ENCODE measurements at places on chromosomes 7 and 10.

GRCh38 chr7:99409806-99410205 is 1.0 kb downstream of the BUD31 start:
- no peak for DNase-seq

GRCh38 chr10:111348076-111348475 is 271.2 kb downstream of the ADRA2A start:
- no peak for DNase-seq

DNA sequence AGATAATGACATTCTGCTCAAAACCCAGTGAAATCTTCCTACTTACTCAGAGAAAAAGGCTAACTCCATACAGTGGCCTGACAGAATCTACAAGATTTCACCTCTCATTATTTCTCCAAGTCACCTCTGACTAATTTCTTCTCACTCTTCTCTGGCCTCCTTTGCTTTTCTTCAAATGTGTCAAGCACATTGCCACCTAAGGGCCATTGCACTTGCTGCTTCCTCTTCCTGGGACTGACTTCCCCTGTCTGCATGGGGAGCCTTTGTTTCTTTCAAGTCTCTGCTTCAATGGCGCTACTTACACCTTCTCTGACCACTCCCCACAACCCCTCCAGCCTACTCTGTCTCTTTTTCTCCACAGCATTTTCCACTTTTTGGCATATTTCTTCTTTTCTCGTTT is 36.0 kb downstream of the PRTFDC1 start:
- no peak for DNase-seq

DNA sequence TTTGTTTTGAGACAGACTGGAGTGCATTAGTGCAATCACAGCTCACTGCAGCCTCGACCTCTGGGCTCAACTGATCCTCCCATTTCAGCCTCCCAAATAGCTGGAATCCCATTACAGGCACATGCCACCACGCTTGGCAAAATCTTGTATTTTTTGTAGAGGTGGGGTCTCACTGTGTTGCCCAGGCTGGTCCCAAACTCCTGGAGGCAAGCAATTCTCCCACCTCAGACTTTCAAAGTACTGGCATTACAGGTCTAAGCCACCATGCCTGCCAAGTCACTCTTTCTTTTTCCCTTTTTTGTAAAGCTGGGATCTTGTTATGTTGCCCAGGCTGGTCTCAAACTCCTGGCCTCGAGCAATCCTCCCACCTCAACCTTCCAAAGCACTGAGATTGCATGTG is 8.3 kb upstream of the NPC1L1 start:
- no peak for DNase-seq

DNA sequence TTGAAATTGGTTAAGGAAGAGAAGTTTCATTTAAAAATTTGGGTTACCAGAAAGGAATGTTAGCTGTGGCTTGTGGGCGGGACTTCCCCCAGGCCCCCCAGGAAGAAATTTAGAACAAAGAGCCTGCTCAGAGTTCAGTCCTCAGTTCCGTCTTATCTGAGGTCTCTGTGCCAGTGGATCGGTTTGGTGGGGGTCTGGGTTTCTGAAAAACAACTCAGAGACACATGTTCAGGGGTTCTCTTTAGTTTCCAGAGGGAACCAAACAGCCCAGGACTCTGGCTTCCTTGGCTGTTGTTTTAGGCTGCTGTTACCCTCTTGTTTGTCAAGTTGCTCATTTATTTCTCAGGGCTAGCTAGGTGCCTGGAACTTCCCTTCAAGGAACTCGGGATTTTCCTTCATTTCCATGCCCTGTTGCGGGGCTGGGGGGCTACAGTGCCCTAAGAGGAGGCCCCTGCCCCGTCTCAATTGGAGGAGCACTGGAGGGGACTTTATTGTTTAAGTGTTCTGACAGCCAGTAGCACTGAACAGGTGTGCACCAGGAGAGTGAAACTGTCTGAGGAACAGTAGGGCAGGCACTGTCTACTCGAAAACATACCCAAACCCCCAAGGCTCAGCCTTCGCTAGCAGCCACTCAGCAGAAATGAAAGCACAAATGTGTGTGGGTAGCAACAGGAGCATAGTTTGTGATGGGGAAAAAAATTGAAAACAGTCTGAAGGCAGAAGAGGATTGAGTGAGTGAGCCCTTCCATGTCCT is 59.9 kb downstream of the ALOX5 start:
- no peak for DNase-seq

GRCh38 chr7:116528008-116528789 is 3.4 kb downstream of the CAV1 start:
- no peak for DNase-seq

Measured in T-cell (primary cell).